Stimulated activated CD4-positive, alpha-beta T cell treated with anti-CD3 and anti-CD28 coated beads, Interleukin-12 subunit alpha, Interleukin-12 subunit beta, amount 100 ng/mL, for 24 hours (primary cell): ENCODE measurements at places on chromosomes 3 and 15.

DNA sequence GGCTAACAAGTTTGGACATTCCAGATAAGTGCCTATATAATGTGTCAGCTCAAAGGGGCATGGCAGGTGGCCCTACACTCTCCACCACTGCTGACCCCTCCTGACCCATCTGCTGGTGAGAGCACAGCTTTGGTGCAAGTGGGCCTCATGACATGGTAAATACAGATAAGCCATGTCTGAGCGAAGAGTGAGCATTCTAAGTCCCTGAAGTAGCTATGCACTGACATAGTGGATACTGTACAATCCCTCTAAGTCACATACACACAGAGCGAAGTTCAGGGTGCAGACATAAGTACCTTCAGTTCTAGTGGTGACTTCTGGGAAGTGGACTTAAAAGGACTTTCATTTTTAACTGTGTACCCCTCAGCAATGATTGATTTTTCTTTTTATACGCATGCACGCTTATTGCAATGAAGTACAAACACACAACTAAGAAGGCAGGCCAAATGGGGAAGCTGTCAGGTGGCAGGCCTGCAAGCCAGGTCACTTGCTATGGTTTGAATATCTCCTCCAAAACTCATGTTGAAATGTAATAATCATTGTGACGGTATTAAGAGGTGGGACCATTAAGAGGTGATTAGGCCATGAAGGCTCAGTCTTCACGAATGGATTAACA, 41.5 kb downstream of the TBC1D2B start:
- DNase-seq, result no peak

GRCh38 chr3:69683082-69683806, 56.0 kb upstream of the MITF start:
- no peak for DNase-seq

DNA sequence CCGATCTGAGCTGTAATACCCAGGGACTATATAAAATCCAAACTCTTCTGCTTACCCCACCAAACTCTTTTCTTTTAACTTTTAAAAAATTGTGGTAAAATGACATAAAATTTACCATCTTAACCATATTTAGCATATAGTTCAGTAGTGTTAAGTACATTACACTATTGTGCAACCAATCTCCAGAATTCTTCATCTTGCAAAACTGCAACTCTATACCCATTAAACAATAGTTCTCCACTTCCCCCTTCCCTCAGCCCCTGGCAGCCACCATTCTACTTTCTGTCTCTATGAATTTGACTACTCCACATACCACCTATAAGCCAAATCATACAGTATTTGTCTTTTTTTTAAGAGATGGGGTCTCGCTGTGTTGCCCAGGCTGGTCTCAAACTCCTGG, 38.7 kb downstream of the SENP8 start:
- no peak for DNase-seq

DNA sequence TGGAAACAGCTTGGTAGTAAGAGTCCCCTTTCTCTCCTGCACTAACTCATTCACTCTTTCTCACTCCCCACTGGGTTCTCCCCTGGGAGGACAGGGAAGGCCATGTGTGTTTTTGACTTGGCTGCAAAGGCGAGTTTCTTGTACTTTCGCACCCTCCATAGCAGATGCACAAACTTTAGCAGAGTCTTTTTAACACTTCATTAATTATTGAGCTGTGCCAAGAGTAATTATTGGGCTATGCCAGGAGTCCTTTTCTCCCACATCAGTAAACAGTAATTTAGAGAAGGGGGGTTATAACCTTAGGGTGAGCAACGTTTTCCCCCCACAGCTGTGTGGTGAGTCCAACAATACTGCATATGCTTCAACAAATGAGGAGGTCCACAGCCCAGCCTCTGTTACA, 224.4 kb upstream of the ATP11B start:
- DNase-seq, result no peak

DNA sequence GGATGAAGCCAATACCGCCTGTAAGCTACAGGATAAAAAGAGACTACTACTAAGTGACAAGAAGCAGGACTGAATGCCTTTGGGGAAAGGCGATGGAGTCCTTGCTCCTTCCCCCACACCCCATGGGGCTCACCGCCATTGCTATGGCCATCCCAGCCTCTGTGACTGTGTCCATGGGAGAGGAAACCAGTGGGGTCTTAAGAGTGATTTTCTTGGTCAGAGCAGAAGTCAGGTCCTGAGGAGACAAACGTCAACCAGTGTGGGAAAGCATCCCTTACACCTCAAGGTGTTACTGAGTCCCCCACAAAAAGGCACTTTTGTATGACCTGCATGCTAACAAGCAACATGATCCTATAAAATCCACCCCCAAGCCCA, 913 bp downstream of the IMPDH2 start:
- DNase-seq, result no peak
